Fibroblast of upper back skin (primary cell): ENCODE measurements at places on chromosomes 6 and 20.
A peak's percentile ranks its signal among the peaks of the same experiment; 100 is the strongest.

- DNase-seq = no peak
Measured at GRCh38 chr20:17430125-17430950, 100.8 kb downstream of the BFSP1 start.

GRCh38 chr6:135163440-135163738 is 17.7 kb upstream of the MYB start:
- DNase-seq = no peak

DNA sequence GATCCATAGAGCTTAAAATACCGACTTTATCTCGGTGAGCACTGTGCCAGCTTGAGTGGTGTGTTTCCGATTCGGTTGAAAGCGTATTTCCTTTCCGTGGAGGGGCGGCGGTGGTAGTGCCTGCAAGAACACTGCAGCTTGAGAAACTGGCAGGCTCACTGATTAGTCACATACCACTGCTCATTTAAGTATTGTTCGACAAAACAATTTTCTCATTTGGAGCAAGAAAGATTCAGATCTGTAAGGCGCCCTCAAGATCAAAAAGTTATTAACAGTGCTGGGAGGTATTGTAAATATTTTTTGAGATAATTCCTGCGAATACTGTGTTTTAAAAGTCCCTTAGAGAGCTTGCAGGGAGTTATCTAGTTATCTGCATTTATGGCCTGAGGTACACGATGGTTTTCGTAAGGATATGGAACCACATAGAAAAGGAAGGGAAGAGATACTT is 1.3 kb downstream of the MAPK14 start:
- DNase-seq = peak; percentile 63

DNA sequence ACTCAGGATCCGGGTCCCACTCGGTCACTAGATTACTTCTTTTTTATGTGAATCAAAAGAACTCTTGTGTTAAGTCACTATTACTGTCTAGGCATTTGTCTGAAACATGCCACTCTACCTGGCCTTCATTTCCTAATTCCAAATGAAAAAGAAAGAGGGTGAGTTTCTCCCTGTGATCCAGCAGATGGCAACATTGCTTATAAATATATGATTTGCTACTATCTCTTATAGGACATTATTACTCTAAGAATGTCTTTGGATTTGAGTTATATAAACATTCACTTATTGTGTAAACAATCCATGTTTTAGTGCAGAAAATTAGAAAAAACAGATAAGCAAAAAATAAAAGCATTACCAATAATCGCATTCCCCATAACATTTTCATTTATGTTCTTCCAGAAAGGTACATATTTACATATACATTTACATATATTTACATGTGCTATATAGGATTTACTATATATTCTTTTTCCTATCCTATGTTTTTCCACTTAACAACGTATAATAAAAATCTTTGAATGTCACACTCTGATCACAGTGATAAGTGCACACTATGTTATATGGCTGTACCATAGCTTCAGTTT is 66.9 kb downstream of the FAXC start:
- DNase-seq = peak; percentile 7

DNA sequence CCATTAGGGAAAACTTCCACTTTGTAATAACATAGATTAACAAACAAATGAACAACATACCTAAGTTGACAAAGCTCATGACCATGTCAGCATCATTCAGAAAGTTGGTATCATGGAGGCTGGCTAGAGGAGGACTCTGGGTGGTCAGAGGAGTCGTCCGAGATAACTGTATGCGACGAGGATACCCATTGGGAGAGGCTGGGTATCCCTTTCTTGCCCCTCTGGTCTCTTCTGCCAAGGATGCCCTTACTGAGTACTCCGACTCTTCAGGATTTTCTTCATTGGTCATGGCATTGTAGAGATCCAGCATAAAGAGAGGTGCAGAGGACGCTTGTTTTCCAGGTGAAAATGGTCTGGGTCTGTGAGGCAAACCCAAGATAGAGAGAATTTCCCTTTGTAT is 1.1 kb downstream of the BMP5 start:
- DNase-seq = no peak

GRCh38 chr20:57317316-57317788 is 12.3 kb upstream of the SPO11 start:
- no peak for DNase-seq

- peak; percentile 32 for DNase-seq
Measured at GRCh38 chr6:134853111-134854055, 96.5 kb downstream of the ALDH8A1 start.

GRCh38 chr6:84645000-84645399 is 119.4 kb downstream of the TBX18 start:
- peak; percentile 50 for DNase-seq

DNA sequence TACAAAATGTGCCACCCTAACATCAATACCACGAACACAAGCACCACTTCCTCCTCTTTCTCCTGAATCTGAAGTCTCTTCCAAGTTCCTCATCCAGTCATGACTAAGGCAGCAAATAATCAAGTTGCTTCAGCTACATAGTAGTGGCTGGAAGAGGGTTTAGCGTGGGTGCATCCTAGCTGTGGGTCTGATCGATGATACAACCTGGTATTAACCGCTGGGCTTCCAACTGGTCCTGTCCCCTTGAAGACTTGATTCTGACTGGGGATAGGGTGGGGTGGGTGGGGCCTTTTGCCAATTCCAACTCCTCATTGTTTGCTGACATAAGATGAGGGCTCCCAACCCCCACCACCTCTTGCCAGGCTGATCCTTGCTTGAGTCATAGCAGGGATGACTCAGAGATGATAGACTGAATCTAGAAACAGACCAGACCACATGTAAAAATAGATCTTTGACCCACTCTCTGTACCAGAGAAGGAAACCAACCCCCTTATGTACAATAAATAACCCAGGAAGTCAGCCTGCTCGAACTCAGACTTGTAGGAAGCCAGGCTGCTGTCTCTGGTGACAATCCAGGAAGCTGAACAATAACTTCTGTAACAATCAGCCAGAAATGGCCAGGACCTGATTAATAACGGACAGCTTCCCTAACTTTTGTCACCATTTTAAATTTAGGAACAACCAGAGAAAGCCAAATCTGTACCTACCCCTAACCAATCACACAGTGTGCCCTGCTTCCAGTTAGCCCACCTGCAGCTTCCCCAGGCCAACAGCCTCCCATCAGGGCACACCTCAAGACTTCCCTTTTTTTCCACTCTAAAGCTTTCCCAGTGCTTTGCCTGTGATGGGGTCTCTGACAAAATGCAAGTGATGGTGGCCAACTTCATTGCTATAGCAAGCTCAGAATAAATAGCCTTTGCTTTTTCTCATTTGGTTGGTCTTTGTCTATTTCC is 68.9 kb upstream of the FAM184A start:
- peak; percentile 97 for DNase-seq

DNA sequence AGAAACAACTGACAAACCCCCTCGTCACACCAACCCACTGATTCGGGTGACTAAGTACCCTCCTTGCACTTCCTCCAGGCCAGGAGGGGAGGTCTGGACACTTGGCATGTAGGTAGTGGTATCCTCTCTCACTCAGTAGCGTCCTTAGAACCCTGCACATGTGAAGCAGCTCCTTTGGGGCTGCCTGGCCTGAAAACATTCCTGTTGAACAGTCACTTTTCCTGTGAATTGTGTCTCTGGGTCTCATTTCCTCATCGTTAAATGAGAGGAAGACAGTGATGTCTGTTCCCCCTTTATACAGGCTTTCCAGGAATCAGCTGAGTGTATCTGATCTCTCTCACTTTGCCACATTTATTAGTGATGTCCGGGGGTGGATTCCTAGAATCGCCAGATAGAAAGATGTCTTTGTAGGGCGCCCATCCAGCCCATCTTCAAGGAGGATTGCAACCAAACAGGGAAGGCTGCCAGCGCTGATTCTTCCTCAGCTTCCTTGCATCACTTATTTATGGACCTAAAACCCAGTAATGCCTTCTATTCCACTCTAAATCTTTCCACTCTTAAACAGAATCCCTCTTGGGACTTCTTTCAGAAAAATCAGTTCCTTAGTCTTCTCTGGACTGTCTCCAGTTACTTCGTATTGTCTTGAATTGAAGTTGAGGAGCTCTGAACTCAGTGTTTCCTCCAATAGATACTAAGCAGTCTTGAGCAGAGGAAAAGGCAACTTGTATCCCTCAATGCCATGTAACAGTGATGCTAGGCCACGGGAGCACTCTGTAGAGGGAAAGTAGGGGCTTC is 9.4 kb upstream of the POPDC3 start:
- DNase-seq = no peak

GRCh38 chr6:46972531-46972930 is 50.8 kb upstream of the ADGRF5 start:
- no peak for DNase-seq

DNA sequence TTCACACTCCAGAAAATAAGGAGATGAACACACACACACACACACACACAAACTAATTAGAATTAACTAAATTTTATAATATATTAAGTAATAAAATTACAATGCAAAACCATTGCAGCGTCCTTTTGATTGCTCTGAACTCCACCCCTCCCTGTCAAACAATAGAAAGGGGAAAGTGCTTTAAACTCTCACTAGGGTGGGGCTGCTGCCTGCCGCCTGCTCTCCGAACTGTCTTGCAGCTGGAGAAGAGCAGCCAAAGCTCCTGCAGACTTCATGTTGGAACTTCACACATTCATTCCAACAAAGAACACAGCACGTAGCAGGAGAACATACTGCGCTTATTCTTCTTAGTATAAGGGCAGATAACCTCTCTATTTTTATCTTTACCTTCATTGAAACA is 83.2 kb downstream of the GCLC start:
- no peak for DNase-seq

GRCh38 chr6:7996538-7997111 is 67.6 kb downstream of the BLOC1S5 start:
- peak; percentile 74 for DNase-seq

DNA sequence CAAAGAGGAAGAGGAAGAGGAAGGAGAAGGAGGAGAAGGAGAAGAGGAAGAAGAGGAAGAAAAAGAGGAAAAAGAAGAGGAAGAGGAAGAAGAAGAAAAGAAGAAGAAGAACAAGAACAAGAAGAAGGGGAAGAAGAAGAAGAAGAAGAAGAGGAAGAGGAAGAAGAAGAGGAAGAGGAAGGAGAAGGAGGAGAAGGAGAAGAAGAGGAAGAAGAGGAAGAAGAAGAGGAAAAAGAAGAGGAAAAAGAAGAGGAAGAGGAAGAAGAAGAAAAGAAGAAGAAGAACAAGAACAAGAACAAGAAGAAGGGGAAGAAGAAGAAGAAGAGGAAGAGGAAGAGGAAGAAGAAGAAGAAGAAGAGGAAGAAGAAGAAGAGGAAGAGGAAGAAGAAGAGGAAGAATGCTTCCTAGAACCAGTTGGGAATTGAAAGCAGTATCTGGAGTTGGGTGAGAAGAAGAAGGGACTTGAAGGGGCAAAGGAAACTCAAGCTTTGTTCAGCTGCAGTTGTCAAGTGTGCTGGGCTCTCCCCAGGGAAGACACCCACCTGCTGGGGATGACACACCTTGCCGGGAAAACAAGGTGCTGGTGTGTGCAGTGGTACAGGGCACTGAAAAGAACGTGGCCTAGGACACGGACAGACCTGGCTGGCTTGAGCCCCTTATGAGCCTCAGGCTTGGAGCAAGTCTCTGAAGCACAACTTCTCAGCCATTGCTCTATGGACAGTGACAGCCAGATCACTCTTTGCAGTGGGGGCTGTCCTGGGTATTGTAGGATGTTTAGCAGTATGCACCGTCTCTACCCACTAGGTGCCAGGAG is 30.1 kb upstream of the ARFGEF2 start:
- no peak for DNase-seq

DNA sequence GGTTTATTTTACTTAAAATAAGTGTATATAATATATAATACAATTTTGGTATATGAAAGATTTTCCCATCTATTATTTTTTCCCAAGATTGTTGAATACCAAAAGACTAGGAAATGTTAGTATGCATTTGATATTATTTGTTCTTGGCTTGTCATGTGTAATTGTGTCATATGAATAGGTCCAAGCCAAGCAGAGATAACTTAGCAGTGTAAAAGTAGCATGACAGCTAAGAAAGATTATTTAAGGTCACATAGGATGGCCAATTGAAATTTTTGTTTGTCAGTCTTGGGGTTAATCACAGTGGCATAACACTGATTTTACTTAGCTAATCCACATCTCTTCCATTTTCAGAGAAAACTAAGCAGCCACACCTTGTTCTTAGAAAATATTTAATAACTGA is 38.8 kb upstream of the RSPO3 start:
- no peak for DNase-seq
